ENCODE measurements at places on chromosomes 1 and 21.

DNA sequence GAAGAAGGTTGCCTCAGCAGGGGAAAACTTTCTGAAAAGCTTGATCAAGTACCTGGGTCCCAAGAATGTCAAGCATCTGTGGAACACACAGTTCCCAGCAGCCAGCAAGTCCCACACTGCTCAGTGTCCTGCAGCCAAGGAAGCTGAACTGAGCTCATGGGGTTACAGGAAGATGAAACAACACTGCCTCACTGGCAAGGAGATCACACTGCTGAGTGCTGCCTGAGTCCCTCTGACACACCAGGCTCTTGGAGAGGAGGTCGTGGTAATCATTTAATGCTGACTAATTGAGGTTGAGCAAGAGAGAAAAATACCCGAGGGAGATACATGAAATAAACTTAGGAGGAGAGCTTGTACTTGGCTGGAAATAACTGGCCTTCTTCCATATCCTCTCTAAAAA lies 75.2 kb downstream of the MPZL1 start:
- no peak for DNase-seq

GRCh38 chr1:226708342-226708780 lies 30.7 kb downstream of the ITPKB start:
- no peak for DNase-seq

DNA sequence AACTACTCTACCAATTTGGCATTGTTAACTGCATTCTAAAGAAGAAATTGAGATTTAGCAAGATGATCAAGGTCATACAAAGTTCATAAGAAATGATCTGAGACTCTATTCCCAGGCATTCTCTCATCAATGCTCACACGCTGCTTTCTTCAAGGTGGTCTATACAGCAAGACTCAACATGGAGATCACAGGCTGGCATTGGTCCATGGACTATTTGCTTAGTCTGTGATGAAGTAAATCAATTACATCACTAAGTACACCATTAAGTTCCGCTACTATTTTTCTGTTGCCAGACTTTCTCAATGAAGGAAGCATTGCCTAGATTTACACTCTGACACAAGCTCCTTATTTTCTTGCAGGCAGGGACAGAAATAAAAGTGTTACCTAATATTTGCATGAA lies 51.9 kb upstream of the CYP2J2 start:
- no peak for DNase-seq

- no peak for DNase-seq
Observed at GRCh38 chr1:176795929-176796328, 333.0 kb downstream of the PAPPA2 start.

DNA sequence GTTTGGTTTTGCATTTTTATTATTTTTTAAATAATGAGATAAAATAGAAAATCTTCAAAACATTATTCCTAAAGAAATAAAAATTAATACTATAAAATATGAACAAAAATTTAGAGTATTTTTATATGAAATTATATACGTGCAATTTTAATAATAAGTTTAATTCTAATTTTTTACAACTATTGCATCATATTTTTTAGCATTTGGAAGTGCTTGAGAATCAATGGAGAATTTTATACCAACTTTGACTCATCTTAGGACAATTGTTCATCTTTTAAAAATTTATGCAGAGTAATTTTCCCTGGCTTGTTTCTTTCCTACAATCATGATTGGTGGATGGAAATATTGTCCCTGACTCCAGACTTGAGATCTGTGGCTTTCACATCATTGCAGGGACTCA lies 362.5 kb downstream of the MRPL39 start:
- DNase-seq: no peak

- DNase-seq: no peak
Observed at GRCh38 chr1:51989582-51990477, 670 bp downstream of the RAB3B start.

DNA sequence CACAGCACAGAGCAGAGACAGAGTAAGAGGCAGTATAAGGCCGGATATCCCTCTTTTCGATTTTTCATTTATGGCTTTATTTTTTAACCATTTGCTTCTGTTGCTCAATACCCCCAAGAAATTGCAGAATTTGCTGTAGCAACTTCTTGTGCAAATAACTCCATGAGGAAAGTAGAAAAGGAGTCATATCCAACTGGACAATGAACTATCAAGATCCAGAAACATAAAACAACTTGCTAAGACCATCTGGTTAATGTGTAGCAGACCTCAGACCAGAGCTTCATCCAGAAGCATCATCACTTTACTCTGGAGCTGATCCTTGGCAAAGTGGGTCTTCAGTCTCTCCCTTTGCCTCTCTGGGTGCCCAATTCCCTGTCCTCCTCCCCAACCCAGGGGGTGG lies 45.9 kb downstream of the ZNF697 start:
- no peak for DNase-seq

- no peak for DNase-seq
Observed at GRCh38 chr1:193242000-193242399, 55.6 kb upstream of the B3GALT2 start.

DNA sequence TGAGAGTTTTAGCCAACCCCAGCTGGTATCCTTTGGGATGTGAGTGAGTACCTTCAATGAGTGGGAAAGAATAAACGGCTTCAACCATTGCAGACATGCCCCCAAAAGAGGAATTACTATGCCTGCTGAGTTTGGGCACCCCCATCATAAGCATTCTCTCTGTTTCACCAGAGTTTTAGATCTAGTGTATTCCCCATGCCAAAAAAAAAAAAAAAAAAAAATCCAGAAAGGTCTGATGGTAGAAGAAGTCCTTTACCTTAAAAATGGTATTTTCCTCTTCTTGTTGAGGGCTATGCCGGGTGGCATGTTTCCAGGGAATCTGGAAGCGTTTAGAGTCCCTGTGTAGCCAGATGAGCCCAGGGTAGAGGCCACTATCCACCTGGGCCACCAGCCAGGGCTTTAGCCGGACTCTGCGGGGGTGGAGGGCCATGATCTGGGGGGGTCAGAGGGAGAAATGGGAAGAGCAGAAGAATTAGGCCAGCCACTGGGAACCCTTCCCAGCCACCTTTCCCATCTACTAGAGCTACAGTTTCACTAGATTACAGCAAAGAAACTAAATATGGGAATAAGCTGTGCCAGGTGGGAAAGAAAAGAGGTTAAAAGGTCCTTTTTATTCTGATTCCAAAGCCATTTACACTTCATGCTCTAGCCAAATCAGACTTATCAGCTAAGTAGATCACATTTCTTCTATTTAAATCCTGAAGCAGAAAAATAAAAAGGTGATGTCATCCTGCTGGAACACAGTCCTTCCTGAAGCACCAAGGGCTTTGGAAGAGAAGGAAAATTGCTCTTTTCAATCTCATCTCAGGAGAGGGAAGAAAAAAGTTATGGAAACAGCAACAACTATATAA lies 4.7 kb downstream of the IRF6 start:
- no peak for DNase-seq

DNA sequence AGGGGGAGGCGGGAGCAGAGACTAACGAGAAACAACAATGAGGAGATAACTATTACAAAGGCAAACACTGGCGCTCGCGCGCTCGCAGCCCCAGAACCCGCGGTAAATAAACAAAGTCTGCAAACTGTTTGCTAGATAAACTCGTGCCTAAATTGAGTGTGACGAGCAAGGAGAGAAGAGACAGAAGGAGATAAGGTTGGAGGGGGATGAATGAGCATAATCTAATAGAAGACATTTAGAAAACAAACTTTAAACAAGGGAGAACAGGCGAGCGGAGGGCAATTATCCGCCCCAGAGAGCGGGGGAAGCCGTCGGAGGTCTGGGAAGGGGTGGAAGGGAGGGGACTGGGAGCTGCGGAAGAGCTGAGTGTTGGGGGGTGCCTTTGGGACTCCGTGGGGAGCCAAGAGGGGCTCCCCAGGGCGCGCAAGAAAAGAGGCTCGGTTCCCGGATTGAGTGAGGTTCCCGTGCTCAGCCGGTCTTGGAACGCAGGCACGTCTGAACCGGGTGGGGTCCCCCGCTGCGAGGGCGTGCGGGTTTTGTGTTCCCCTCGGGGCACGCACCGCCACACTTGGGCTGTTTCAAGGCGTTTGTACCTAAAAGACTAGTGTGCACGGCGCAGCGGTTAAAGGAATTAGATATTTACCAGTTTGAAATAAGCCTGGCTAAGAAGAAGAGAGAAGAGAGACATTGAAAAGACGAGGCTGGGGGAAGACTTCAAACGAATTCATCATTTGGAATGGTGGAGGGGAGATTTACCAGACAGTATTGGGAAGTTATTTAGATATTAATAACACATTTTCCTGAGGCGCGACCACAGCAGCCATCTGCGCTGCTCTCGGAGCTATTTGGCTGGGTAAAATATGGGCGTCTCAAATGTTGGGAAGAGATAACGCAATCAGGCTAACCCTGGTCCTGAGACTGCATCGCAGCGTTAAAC lies 10.6 kb downstream of the PAX7 start:
- DNase-seq: no peak

DNA sequence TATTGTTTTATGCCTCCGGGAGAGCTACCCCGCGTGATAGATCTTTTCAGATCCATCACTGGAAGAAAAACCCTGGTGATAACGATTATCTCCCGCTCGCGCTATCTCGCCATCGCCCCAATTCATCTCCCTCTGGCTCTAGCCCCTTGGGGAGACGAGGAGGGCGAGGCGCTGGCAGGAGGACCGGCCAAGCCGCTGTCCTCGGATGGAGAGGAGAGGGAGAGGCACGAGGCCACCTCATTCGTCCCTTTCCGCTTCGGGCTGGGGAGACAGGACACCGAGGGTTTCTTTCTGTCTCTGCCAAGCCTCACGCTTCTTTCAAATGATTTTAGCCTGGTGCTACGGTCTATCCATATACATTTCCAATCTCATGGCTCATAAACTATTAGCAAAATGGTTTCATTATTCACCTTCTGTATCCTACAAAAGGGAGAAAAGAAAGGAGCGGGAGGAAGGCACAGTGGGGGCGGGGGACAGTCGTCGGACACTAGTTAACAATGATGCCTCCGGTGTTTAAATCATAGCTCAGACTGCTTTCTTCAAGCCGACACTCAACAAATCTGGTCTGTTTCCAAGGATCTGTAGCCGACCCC lies 415.0 kb upstream of the ESRRG start:
- no peak for DNase-seq

GRCh38 chr1:20322081-20322824 lies 31.6 kb downstream of the VWA5B1 start:
- DNase-seq: no peak

- peak; percentile 93 for DNase-seq
Observed at GRCh38 chr1:11262171-11263049, at the start of gene MTOR. Gene MTOR (minus strand): TSS chr1:11262551. CDS start chr1:11259409, 3,142 bp downstream.

DNA sequence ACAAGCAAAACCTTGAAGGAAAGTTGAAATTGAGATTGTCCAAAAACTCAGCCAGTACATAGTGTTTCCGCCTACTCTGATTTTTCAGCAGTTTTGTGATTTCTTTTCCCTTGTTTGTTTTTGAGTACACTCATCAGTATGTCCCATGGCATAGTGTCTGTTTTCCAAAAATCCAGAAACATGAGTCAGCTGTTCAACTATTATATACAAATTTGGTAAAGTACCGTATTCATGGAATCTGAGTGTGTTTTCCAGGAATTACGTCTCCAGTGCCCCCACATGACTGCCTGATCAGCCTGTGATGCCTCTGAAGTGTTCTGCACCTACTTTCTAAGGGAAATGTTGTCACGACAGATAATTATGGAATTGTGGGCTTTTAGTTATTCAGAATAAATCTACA lies 186.8 kb downstream of the LTN1 start:
- DNase-seq: no peak

GRCh38 chr1:52633291-52633754 lies 355 bp downstream of the SHISAL2A start:
- no peak for DNase-seq

DNA sequence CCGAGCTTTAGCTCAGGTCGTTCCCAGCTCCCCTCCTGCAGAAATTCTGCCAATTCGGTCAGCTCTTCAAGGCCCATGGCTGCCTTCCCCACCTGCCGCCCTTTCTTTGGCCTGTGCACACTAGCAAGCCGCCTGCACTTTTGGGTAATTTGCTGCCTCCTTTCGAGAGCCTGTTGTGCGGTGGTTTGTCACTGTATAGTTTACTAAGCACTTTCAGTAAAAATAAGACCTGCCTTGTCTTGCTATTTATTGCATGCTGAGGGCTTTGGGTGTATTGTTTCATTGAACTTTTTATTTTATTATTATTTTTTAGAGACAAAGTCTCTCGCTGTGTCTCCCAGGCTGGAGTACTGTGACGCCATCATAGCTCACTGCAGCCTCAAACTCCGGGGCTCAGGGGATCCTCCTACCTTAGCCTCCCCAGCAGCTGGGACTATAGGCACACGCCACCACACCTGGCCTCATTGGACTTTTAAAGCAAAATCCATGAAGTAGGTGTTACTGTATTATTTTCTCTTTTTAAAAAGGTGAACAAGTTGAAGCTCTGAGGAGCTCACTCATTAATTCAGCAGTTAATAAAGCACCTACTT lies 1.1 kb upstream of the FABP3 start:
- DNase-seq: no peak
